Femur (tissue), 1 donor: ENCODE measurements at places on chromosomes 7 and 10.
A peak's percentile ranks its signal among the peaks of the same experiment; 100 is the strongest.

DNA sequence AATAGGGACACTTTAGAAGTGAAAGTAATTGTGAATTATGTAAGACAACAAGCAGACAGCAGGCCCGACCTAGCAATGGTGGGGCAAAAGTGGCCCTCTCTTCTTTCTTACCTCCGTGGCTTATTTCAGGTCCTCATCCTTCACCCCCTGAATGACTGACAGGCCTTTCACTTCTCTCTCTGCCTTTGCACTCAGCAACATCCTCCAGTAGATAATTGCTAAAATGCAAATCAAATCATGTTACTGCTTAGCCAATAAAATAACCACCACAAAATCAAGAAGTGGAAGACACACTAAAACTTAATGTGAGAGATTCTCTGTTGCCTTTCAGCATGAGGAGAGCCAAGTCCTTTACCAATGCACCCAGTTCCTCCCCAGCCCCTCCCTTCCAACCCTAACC lies 274.6 kb upstream of the ZNF32 start:
- DNase-seq = no peak

GRCh38 chr7:142496545-142496991 lies 238.7 kb upstream of the PRSS58 start:
- DNase-seq = peak; percentile 26

DNA sequence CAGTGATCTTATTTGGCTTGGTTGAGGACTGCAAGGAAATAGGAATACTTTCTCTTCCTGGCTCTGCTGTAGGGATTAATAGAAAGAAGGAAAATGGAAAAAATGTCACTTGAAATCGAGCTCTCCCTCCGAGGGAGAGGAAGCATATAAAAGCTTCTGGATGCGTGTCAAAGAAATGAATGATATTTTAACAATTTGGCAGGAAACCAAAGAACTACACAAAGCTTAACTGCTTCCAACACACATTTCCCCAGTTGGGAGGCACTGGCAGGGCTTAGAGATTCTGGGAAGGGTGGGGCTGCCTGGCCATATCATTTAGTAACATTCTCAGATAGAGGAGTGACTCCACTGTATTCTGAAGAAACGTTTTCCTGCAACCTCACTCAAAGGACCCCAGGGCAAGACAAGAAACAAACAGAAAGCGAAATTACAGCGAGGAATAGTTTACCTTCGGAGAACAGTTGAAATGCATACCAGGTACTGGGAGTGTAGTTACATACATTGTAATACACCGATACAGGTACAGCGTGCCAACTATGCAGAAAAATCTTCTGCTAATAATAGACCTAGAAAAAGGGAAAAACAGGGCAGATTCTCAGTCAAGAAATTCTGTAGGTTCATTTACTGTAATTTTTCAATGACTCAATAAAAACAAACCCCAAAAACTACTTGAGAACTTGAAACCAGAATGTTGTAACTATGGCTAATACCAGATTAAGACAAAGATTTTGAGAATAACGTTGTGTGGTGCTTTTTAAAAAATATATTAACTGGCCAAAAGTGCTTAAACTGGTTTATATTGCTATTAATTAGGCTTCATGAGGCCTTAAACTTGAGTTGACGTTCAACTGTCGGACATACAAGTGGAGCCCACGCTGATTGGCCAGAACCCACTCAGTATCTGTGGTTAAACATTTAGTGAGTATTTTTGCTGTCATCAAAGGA lies 75.7 kb upstream of the ASAH2 start:
- DNase-seq = peak; percentile 65

- no peak for DNase-seq
Observed at GRCh38 chr7:3103614-3104398, 60.1 kb upstream of the CARD11 start.

GRCh38 chr7:47617131-47617530 lies 35.2 kb upstream of the TNS3 start:
- DNase-seq = no peak

GRCh38 chr7:67484244-67484751 lies 487.7 kb downstream of the TYW1 start:
- peak; percentile 76 for DNase-seq

- DNase-seq = no peak
Observed at GRCh38 chr7:143885951-143886350, 16.0 kb downstream of the TCAF1 start.

DNA sequence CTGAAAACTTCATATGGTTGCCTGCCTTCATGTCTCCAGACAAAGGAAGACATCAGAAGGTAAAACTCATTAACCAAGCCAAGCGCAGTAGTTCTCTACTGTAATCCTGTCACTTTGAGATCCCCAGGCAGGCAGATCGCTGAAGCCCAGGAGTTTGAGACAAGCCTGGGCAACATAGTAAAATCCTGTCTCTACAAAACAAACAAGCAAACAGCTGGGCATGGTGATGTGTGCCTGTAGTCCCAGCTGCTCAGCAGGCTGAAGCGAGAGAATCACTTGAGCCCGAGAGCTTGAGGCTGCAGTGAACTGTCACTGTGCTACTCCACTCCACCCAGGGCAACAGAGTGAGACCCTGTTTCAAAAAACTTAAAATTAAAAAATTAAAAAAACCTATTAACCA lies 467.4 kb upstream of the SORCS1 start:
- no peak for DNase-seq

DNA sequence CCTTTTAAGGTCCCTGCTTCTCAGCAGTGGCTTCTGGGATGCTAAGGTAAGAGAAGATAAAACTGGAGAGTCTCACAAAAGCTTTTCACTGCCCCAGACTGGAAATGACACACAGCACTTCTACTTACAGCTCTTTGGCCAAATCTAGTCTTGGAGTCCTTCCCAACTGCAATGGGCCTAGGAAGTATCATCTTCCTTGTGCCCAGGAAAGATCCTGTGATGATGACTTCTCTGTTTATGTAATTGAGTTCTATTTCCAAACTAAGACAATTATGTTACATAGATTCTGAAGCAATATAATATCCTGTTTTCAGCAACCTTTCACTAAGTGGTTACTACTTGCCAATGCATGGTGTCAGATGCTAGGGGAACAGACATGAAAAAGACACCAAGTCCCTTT lies 234.1 kb downstream of the PTEN start:
- no peak for DNase-seq

- DNase-seq = no peak
Observed at GRCh38 chr10:87532696-87533095, 28.0 kb downstream of the MINPP1 start.

GRCh38 chr10:102553771-102554170 lies 50.0 kb downstream of the SUFU start:
- DNase-seq = no peak

GRCh38 chr7:40468891-40469864 lies 334.4 kb downstream of the SUGCT start:
- peak; percentile 43 for DNase-seq

GRCh38 chr7:99313204-99313573 lies 12.5 kb upstream of the ARPC1A start:
- DNase-seq = no peak

DNA sequence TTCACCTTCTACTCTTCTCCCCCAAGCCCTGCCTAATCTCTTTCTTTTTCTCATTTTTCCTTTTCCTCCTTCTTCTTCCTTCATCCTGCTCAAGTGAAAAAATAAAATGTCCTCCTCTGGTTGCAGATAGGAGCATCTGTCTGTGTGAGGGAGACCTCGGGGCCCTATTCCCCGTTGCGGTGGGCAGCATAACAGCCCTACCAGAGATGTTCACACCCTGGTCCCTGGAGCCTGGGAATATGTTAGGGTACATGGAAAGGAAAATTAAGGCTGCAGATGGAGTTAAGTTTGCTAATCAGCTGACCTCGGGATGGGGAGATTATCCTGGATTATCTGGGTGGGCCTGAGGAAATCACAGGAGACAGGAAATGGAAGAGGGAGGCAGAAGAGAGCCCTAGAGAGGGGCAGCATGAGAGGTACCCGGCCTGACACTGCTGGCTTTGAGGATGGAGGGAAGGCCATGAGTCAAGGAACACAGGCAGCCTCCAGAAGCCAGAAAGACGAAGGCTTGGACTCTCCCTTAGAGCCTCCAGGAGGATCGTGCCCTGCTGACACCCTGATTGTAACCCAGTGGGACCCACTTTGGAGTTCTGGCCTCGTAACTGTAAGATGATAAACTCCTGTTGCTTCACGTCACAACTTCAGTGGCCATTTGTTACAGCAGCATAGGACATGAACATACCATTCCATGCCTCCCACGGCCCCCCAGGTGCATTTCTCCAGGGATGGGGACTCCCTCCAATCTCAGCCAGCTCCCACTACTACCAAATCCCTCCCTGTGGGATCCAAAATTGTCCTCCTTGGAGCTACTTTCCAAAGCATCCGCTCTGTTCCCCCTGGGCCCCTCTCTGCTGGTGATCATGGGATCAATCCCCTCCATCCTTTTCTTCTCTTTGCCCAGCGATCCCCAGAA lies 39.0 kb upstream of the ZMIZ1 start:
- no peak for DNase-seq

- no peak for DNase-seq
Observed at GRCh38 chr7:100166970-100167911, 1.2 kb downstream of the GAL3ST4 start.

- no peak for DNase-seq
Observed at GRCh38 chr7:22717760-22718159, 9.2 kb upstream of the IL6 start.

GRCh38 chr7:112744818-112745217 lies 45.4 kb downstream of the TMEM168 start:
- no peak for DNase-seq

DNA sequence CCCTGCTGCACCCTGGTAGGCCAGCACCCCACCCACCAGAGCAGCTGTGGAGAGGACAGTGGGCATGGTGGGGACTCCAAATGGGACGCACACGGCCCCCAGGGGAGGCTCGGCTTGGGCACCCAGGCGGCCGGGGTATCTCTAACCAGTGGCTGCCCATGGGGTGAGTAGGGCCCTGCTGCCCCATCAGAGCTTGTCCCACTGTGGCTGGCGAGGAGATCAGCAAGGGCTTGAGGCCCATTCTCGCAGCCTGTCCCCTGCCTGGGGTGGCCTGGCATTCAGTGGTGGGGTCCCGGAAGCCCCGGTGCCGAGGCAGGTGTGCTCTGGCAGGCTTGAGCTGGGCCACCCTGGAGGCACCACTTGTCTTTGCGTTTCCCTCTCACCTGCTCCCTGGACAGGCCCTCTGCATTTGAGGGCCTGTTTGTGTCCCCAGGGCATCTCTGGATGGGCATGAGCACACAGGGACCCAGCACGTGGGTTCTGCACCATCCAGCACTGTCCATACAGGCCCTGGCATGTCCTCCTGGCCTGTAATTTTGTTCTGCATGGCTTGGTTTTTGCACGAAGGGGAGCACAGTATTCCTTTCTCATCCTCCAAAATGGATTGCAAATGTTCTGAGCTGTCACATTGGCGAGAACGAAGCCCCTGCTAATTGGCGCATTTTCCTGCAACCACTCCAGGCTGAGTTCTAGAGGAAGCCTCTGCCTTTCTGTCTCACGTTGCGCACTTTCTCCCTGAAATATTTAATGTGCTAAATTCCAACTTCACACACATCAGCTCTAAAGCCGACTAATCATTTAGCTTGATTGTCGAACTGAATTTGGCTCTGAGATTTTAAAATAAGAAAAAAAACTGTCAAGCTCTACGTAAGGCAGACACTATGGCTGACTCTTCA lies 27.2 kb downstream of the PWWP2B start:
- no peak for DNase-seq

GRCh38 chr10:73989594-73990150 lies 8.2 kb upstream of the VCL start:
- no peak for DNase-seq

- no peak for DNase-seq
Observed at GRCh38 chr7:3187444-3188040, 113.5 kb upstream of the SDK1 start.

- DNase-seq = no peak
Observed at GRCh38 chr10:28842321-28842720, 165.0 kb downstream of the BAMBI start.

- no peak for DNase-seq
Observed at GRCh38 chr10:68543004-68543918, 15.9 kb upstream of the SLC25A16 start.

DNA sequence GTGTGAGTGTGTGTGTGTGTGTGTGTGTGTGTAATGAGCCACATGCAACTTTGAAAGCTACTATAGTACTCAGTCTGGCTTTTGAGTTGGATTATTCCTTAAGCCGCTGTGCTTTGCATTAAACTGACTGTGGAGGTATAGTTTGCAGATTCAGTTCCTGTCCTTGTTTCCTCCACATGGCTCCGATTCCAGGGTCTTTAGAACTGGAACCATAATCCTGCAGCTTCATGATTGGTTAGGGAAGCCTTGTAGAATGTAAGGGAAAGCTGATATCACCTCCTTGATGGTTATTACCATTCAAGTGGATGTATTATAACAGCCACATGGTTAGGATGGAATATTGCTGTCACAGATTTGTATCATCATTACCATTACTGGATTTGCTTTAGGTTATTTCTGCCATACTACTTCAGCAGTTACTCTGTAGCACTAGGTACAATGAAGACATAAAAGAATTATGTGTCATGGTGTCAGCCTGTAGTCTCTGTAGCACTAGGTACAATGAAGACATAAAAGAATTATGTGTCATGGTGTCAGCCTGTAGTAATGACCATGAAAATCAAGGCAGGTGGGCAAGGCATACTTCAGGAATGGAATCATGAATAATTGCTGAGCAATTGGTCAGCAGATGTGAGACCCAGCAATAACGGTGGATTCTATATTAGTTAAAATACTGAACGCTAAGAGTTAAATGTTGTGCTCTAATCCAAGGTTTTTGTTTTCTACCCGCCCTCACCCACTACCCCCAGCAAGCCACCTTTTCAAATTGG lies 275.1 kb upstream of the FZD1 start:
- no peak for DNase-seq

GRCh38 chr7:74575083-74575784 lies 82.3 kb upstream of the GTF2I start:
- DNase-seq = no peak

- no peak for DNase-seq
Observed at GRCh38 chr10:31142026-31142425, 110.4 kb upstream of the ZNF438 start.

- DNase-seq = no peak
Observed at GRCh38 chr7:73567846-73568685, 10.3 kb downstream of the TBL2 start.

DNA sequence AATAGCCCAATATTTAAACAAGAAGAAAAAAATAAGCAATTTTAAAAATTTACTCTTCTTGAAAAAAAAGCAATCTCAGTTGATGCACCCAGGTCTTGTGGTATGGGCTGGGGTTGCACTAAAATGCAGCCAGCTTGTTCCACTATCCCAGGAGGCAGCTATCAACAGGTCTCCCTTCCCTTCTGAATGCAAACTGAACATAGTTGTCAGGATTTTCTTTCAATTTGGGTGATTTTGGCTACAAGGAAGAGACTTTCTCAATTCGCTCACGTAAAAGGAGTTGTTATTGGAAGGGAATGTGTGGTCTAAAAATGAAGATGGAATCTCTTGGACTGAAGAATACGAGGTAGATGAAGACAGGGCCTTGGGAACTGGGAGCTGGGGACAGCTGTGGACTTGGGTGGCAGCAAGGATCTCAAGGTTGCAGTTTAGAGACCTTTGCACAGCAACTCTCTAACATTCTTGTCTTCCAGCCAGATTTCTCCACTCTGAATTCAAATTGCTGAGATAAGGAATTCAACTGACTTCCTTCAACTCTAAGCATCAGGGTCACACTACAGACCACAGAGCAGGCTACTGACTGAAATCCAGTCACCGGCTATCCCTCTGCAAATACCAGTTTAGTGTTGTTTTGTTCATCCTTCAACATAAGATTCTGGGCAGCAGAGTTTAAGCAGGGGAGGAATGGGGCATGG lies 3.1 kb upstream of the TMEM26 start:
- DNase-seq = no peak
